ENCODE measurements at places on chromosomes 7 and 10.

DNA sequence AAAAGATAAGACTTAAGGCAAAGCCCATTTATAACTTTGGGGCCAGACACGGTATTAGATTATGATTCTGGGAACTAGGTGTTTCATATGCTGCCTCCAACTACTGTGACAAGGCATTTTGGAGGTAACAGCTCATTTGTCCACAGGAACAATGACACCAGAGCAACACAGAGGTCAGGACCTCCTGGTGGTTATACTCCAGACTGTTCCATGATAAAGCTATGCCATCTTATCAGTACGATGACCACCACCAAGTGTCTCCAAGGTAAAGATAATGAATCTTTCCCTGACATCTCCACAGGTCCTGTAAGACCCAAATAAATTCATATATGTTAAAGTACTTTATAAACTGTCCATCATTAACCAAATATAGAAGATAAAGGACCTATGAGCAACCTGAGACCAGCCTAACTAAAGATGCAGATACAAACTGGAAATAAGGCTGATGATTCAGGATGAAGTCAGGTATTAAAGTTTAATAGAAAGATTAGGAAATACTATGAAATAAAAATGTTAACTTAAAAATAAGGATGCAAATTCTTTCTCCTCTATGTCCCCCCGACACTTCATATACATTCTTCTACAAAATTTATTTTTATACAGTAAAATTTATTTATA is 26.2 kb downstream of the CUL2 start:
- DNase-seq = no peak

GRCh38 chr7:151490456-151491105 is 29.1 kb downstream of the RHEB start:
- no peak for DNase-seq

GRCh38 chr7:90474284-90475210 is 5.1 kb downstream of the PTTG1IP2 start:
- no peak for DNase-seq

DNA sequence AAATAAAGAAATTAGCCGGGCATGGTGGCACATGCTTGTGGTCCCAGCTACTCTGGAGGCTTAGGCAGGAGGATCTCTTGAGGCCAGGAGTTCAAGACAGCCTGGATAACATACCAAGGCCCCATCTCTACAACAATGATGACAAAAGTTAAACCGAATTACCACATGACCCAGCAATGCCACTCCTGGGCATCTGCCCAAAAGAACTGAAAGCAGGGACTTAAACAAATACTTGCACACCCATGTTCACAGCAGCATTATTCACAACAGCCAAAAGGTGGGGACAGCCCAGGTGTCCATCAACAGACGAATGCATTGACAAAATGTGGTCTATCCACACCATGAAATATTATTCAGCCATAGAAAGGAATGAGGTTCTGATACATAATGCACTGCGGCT is 83.9 kb downstream of the HIP1 start:
- DNase-seq = no peak

DNA sequence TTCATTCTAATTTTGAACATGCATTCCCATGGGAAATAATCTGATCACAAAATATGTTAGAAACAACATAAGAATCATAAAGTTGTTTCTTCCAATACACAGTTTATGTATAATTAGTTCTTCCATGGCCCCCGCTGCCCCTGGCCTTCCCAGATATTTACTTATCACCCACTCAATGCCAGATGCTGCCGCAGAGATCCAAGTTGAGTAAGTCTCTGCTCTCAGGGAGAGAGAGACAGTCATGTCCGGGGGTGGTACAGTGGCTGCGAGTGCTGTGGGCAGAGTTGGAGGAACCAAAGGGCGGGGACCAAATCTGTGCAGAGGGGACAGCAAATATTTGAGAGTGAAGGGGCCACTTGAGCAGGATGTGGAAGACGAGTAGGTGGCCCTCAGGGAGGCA is 37.1 kb downstream of the COL26A1 start:
- DNase-seq = no peak

GRCh38 chr10:62268027-62268398 is 631 bp downstream of the RTKN2 start:
- DNase-seq = no peak

- DNase-seq = no peak
These were observed 133.0 kb downstream of the TSPAN12 start for GRCh38 chr7:120724955-120725354.

GRCh38 chr10:21926358-21926925 is 77.1 kb downstream of the DNAJC1 start:
- no peak for DNase-seq

DNA sequence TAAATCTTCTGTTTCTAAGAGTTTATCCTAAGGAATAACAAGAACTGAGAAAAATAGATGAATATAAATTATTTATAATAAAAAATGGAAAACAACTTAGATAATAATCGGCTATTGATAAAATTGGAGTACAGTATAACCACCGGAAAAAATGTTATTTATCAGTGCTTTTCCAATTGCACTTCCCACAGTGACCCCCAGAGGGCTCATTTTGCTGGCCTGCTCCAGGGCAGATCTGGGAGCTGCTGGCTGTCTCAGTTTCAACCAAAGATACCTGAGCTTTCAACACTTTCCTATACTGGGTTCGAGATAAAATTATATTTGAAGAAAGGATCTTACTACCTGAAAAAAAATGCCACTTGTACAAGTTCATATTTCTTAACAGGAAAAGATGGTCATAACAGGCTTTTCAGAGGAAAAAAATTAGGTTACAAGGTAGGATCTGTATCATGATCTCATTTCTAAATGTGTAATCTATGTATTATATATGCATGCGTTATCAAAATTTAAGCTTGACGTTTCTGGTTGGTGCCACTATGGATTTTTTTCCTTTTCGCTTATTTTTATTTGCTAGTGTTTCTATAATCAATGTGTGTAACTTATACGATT is 165.7 kb downstream of the NPSR1 start:
- peak; percentile 22 for DNase-seq

GRCh38 chr7:67484244-67484751 is 487.7 kb downstream of the TYW1 start:
- no peak for DNase-seq

DNA sequence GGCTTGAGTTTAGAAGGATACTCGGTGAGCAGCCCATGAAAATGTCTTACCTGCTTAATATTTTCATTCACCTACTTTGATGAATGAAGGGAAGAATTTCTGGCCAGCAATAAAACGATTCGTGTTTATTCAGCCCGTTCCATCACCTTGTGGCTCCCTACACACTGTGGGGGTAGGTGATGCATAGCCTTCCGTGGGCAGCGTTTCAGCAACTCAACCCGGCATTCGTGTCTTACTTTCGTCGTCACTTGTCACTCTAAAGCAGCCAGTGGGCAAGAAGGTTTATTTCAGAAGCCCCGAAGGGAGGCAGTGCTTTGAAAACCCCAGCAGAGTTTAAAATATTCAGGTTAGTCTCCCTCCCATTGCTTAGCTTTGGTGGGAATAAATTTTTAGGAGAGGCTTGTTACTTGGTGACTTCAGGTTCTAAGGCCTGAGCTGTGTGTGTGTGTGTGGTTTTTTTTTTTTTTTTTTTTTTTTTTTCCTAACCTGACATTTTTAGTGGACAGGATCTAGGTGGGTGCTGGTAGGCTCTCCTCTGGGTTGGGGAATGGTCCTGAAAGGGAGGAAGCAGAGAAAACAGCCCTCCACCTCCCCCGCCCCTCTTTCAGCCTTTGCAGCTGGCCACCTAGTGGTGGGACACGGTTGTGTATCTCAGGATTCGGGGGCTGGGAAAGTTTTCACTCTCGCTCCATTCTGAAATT is 1.8 kb downstream of the GRK5 start:
- peak; percentile 27 for DNase-seq

DNA sequence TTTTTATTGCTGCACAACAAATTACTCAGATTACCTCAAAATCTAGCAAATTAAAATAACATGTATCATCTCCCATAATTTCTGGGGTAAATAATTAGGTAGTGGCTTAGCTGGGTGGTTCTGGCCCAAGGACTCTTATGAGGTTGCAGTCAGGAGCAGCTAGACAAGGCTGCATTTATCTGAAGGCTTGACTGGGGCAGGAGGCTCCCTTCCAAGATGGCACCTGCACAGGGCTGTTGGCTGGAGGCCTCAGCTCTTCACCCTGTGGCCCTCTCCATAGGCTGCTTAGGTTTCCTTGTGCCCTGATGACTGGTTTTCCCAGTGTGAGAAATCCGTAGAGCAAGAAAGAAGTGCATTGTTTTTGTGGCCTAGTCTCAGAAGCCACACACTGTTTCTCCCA is 34.7 kb upstream of the ELFN1 start:
- no peak for DNase-seq

GRCh38 chr10:96770987-96771386 is 50.7 kb upstream of the PIK3AP1 start:
- no peak for DNase-seq

Data from stimulated activated CD8-positive, alpha-beta memory T cell treated with anti-CD3 and anti-CD28 coated beads, Interleukin-4, amount 100 ng/mL, for 1 hour (primary cell).